Cerebellum (tissue), 4 donors: ENCODE measurements at places on chromosomes 1 and 21.

DNA sequence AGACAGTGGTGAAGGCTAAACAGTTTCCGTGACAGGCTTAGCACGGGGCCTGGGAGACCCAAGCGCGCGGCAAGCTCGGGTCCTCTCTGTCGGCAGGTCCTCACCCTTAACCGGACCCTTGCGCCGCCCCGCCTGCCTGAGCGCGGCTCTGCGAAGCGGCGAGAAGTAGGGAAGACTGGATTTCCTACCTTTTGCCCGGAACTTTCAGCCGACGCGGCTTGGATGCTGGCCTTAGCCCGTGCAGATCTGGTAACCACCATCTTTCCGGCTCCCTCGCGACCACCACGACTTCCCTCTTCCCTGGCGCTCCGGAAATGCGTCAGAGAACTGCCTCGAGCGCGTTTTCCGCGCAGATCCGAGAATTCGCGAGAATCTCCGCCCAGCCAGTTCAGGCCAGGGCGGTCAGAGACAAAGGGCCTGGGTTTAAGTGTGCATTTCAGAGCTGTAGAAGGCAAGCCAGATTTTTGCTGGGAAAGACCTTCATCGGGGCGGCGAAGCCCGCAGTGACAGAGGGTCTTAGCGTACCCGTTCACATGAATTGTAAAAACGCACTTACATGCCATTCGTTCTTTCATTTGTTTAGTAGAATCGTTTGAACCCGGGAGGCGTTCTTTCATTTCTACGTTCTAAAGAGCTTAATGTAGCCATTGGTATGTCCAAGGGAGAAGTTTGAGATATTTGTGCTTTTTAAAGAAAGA lies at the start of gene DNTTIP2:
Gene DNTTIP2 (minus strand): TSS at position 318 of the 698 bp plus-strand sequence. CDS start 58 bp downstream, at position 260.
- peak; percentile 92 for DNase-seq

GRCh38 chr1:93955765-93956164 lies 46.5 kb upstream of the GCLM start:
- DNase-seq: no peak

DNA sequence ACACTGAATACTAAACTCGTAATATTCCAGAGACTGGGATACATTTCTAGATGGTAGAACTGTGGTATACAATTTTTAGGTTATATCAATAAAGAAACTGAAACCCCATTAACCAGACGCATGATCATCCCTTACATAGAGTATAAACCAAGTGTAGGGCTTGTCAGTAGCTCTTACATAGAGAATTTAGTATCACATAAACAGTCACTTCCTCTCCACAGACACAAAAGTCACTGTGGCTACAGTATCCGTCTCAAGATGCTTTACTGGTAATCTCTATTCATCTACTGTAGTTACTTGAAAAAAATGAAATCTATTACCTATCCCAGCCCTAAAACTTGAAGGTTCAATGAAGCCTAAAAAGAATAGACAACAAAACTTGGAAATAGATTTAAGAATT lies 252.3 kb upstream of the TMPRSS15 start:
- no peak for DNase-seq

GRCh38 chr1:236728752-236729151 lies 42.5 kb downstream of the ACTN2 start:
- no peak for DNase-seq
